ENCODE measurements at places on chromosomes 2 and 18.
A peak's percentile ranks its signal among the peaks of the same experiment; 100 is the strongest.

- no peak for DNase-seq
Measured at GRCh38 chr2:84449711-84450110, 9.4 kb downstream of the SUCLG1 start.

DNA sequence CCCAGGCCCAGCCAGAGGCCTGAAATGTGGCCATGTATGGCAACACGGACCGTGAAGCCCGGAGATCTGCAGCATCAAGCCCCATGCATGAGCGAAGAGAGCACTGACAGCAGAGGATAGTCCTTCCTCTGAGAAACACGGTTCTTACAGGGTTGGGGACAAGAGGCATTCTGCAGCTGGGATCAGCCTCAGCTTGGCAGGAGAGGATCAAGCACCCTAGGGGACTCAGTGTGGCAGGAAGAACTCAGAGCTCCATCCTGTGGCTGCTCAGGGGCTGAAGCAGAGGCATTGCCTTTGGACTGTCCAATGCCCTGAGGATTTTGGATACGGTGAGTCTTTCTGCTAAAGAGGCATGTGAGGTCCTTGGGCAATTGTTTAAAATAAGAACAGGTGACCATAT lies 368.7 kb downstream of the ZNF516 start:
- DNase-seq = no peak

GRCh38 chr2:10561288-10562035 lies 113.3 kb upstream of the ODC1 start:
- no peak for DNase-seq

DNA sequence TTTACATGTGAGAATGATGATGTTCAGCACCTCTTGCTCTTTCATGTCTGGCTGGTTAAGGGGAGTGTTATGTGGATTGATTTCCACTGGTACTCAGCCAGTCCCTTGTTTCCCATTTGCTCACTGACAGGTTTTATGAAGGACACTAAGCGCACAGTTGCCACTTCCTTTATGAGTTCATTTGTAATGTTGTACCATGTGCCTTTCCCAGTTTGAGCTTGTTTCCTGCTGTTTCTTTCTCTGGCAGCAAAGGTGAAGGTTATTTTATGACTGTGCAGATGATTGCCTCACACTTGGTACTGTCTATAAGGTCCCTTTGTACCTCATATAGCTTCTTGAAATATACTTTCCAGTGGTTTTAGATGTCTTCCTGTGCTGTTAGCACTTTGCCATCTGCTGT lies 1700.5 kb upstream of the TMEFF2 start:
- no peak for DNase-seq

- no peak for DNase-seq
Measured at GRCh38 chr2:225428360-225428759, 28.9 kb downstream of the NYAP2 start.

DNA sequence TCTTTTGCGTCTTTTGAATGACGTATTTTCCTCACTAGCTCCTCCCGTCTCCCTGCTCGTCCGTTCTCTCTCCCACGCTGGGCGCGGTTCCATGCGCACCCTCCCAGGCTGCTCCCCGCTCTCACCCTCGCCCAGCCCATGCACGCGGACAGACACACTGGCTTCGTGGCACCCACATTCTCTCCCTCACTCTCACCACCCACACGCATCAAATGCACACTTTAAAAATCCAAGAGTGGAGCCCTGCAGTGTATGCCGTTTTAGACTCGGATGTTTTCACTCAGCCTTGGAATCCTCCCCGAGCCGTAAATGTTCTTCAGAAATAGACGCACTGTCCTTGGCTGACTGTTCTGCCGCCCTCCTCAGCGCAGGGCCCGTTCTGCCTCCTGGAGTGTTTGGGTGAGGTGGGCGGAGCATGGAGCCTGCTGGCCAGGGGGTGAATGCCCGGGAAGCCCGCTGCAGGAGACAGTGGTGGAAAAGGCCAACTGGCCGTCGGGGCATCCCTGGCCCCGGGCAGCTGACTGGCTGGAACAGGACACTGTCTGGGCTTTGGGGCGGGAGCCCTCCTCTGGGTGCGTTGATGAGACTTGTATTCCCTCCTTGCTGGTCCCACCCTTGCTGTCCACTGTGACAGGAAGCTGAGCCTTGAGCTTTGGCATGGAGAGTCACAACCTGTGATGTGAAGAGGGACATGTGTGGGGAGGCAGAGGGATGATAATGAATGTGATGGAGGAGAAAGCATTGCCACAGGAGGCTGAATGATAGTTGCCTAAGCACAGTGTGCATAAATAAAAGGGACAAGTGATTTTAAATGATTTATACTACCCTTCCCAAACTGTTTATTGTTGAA lies 35.4 kb upstream of the LYPD6B start:
- no peak for DNase-seq

- DNase-seq = peak; percentile 84
Measured at GRCh38 chr2:74764429-74765272, 69.3 kb upstream of the HK2 start.

DNA sequence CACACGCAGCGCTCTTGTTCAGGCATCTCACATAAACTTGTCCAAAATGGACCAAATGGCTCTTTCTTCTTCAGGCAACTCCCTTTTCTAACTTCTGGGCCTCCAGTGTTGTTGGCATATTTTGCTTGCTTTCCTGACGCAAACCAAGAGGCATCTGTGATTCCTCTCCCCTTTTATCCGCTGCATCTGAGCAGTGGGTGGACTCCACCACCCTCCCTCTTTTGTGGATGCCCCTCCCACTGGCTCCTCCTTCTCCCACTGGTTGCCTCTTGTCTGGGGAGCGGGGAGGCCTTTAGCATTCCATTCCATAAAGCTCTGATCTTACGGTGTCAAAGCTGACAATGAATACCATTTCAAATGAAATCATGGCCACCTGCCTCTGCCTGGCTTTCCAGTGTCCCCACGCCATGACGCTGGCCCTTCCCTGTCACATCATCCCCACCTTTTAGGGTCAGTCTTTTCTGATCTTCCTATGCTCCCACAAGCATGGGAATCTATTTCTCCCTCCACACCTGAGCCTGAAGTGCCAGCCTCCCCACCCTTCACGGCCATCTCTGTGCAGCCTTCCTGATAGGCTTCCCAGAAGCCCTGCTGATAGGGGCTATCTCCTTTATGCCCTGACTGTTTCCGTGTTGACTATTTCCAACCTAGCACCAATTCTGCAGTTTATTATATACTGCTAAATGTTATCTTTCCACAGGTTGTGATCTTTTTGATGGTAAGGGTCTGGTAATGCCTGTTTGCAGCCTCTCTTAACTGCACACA lies 51.5 kb downstream of the RPL37A start:
- DNase-seq = no peak

DNA sequence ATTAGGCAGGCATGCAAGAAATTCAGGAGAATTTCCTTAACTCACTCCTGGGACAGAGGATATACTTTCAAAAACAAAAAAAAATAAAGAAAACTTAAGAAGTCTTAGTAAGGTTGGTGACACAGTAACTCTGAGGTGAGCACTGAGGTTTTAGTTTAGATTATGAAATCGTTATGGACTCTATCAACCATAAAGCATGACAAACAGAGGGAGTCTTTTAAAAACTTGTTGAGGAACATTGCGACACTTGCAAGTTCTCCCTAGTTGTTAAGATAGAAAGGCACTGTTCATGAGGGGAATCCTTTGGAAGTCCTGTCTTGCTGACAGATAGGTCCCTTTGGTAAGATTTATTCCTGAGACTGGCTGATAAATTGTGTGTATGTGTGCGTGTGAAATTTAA lies 194.3 kb upstream of the ERBB4 start:
- no peak for DNase-seq

GRCh38 chr2:70779491-70779890 lies 11.0 kb downstream of the FIGLA start:
- DNase-seq = no peak

GRCh38 chr18:10379522-10379921 lies 74.9 kb upstream of the APCDD1 start:
- no peak for DNase-seq

- DNase-seq = no peak
Measured at GRCh38 chr2:223786943-223787342, 50.4 kb downstream of the AP1S3 start.

GRCh38 chr18:26227051-26227670 lies 916 bp downstream of the TAF4B start:
- DNase-seq = no peak

DNA sequence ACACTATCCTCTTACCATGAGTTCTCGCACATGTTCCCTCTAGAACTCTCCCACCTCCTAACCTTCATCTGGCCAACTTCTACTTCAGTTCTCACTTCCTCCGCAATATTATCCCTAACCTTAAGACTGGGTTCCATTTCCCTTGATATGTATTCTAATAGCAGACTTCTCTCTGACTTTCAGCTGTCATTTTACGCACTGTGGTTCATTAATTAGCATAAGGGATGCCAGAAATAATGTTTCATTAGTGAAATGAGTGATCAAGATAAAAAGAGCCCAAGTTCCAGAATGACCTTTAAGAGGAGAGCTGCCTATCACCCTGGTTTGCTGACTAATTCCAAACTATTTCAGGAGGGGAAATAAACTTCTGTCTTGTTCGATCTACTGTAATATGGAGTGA lies 108.6 kb upstream of the CCDC150 start:
- DNase-seq = no peak

DNA sequence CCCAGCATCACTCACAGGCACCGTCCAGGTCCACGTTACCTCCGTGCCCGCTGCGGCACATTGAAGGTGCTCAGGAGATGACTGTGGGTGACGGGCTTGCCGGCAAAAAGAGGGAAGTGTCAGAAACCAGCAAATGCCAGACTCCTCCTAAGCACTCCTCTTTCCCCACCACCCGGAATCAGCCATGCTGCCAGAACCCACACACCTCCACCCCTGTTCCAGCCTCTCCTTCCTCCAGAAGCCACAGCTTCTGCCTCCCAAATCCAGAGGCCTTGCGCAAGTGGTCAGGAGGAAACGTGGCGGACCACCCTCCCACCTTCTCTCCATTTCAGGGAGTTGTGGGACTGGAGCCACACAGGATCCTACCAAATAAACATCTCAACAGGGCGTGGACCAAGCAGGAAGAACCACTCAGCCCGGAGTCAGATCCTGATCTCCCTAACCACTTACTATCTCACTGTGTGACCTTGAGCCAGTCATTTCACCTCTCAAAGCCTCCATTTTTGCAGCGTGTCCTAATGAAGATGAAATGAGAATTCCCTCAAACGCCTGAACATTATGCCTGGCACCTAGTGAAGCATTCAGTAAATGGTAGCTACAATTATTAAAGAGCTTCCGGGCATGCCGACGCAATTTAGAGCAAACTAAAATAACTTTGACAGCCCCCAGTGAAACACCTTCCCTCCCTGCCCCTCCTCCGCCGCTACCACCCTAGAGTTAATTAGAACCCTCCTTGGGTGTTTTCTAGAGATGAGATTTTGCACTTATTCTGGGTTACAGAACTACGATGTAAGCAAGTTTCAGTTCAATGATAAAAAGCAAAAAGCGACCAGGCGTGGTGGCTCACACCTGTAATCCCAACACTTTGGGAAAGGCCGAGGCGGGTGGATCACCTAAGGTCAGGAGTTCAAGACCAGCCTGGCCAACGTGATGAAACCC lies 32.9 kb downstream of the SMAD7 start:
- DNase-seq = peak; percentile 13

DNA sequence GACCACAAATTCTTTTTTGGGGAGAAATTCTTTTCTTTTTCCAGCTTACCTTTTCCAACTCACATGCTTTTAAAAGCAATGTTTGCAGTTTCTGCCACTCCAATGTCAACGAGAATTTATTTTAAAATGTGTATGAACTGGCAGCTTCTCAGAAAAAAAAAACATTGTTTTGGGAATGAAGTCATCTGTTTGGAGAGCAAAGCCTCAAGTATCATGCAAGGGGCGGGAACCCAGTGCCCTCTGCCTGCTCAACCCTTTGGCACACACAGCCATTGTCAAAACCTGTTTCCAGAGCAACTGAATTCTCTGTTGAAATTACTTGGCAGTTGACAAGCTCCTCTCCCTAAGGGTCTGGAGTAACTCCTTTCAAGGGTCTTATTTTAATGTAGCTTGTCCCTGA lies 128.5 kb downstream of the QPCT start:
- no peak for DNase-seq

GRCh38 chr2:105604938-105605337 lies 139.8 kb upstream of the NCK2 start:
- DNase-seq = no peak
